ENCODE measurements at places on chromosomes 4 and X.
A peak's percentile ranks its signal among the peaks of the same experiment; 100 is the strongest.

DNA sequence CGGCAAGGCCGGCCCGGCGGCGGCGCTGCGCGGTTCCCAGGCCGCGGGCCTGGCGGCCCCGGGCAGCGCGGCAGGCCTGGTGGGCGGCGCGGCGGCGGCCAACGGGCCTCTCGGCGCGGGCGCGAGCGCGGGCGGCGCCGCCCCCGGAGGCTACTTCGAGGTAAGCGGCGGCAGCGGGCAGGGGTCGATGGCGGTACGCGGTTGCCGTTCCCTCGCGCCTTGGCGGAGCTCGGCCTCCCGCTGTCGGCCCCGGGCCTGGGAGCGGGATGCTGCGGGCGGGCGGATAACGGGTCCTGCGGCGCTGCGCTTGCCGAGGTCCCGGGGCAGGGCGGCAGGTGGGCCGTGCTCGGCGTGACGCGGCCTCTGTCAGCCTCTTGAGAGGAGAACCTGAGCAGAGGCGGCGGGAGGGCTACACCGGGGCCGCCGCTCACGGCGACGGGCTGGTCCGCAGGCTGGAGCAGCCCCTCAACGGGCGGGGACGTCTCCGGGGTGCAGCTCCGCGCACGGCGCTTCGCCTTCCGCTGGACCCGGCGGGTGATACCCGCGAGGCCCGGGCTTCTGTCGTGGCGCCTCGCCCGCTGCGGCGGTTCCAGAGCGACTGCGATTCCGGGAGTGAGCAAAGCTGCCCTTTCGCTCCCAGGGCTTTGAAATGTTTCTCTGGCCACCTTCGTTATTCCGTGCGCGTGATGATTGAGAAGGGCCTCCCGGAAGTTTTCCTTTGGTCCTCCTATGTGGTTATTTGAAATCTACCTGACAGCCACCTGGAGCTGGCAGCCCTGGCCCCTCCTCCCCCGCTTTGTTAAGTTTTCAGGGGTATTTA is 774 bp downstream of the FAM193A start:
- no peak for DNase-seq

DNA sequence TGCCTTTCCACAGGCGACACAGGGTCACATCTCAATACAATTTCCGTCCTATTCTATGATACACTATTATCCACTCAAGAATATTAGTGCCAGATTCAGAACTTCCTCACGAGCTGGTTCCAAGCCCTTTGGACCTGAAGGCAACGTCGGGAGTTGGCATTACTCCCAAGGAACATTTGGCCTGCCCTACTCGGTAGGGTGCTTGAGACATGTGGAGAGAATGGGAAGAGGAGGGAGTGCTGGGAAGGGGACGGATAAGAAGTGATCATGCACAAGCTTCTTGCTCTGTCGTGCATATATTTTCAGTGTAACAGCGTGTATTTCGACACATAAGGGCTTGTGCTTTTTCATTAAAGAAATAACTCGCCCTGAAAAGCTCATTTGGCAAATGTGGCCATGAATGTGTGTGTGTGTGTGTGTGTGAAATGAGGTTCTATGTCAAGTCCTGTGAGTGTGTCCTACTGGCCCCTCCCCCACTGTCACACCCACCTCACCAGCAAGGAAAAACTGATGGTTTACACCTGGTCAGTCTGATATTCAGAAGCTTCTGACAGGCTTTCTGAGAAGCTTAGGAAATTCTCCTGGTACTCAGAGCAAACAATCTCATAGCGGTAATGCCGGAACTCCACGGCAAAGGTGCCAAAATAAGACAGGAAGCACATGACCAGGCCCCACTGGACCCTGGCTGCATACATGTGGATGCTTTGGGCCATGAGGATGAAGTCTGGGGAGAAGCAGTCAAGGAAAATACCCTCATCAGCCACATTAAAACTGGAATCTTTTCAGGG is 54.8 kb downstream of the ENOPH1 start:
- DNase-seq = no peak

DNA sequence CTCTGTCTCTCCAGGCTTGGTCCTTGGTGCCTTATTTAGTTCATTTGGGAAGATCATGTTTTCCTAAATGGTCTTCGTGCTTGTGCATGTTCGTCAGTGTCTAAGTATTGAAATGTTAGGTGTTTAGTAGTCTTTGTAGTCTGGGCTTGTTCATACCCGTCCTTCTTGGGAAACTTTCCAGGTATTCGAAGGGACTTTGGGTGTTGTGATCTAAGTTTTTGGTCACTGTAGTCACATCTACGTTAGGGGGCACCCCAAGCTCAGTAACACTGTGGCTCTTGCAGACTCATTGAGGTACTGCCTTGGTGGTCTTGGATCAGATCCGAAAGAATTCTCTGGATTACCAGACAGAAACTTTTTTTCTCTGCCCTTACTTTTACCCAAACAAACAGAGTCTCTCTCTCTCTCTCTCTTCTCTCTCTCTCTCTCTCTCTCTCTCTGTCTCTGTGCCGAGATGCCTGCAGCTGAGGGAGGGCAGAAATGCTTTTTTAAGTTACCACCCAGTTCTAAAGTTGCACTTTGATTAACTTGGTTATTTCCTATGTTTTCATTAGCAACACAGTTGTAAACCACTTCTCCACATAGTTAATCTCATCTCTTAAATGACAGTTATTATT is 67.6 kb upstream of the SLC7A3 start:
- DNase-seq = peak; percentile 56

- no peak for DNase-seq
These were observed 5.9 kb downstream of the SMIM43 start for GRCh38 chr4:121758925-121759568.

DNA sequence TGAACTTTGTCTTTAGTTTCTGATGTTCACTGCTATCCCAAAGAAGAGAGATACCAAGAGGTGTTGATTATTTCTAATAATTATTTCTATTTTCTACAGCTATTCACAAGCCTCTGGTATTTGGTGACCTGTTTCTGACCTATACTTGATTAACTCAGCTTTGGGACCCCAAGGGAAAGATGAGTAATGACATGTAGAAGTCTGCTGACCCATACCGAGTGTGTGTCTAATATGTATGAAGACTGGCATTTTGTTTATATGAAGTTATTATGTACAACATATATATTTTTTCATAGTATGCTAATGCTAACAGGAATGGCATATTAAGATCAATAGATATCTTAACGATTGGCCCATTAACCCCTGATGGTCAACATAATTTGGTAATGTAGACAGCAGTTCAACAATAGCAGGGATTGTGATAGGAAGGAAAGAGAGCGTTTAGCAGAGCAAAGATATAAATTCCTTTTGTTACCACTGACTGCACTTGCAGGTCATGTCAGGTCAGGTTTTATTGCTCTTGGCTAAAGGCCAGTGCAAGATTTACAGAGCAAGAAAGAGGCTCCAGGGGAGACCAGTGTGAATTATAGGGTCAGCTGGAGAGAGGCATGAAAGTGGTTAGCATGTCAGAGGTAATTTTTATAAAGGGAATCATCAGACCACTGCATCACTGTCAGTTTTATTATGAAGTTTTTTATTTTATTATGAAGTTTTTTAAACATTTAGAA is 94.7 kb upstream of the DIPK2B start:
- DNase-seq = peak; percentile 54

GRCh38 chr4:111678479-111678878 is 466.8 kb upstream of the FAM241A start:
- peak; percentile 41 for DNase-seq

- no peak for DNase-seq
These were observed 1.1 kb upstream of the SPARCL1 start for GRCh38 chr4:87530229-87530628.

DNA sequence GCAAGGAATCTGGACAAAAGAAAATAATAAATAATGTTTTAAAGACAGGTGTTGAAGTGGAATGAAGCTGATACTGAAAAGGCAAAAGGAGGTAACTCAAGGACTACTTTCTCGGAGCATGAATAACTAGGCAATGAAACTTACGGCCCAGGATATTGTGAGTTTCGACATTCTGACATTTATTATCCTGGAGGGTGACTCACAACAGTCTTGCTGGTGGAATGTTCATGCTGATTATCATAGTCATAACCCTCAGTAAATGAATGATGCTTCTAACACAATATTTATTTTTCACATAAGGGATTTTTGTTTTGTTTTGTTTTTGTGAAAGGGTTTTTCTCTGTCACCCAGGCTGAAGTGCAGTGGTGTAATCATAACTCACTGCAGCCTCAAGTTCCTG is 147.0 kb upstream of the HPGD start:
- DNase-seq = peak; percentile 85

DNA sequence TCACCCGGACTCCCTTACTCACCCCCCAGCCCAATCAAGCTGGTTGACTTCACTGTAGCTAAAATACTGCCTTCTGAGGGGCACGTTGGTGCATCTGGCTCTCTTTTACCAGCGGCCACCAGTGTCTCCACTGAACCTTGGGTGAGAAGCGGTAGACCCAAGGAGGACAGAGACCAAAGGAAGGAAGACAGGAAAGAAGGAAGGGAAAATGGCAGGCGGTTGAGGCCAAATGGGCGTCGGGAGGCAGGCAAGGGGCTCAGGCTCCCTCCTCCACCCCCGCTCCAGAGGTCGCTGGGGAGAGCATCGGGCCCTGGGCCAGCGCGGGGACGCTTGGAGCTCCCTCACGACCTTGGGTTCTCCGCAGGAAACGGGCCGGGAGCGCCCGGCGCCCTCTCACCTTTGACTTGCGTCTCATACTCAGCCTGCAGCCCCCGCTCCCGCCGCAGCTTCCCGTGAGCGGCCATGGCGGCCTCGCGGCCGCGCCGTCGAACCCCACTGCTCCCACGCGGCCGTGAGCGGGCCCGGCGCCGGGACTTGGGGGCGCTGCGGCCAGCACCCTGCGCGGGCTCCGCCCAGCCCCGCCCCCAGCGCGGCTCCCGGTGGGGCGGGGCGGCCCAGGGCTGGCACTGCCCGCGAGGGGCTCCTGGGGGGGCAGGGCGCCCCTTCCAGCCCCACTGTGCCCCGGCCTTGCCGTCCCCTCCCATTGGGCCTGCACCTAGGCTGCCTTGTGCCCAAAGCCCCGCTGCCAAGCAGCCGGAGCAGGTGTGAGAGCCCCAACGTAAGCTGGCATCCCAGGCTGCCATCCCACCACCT is at the start of gene ARHGAP4:
TSS of gene ARHGAP4 (minus strand) at position 526 of the 813 bp plus-strand sequence. CDS start at position 464, 62 bp downstream.
- DNase-seq = no peak

DNA sequence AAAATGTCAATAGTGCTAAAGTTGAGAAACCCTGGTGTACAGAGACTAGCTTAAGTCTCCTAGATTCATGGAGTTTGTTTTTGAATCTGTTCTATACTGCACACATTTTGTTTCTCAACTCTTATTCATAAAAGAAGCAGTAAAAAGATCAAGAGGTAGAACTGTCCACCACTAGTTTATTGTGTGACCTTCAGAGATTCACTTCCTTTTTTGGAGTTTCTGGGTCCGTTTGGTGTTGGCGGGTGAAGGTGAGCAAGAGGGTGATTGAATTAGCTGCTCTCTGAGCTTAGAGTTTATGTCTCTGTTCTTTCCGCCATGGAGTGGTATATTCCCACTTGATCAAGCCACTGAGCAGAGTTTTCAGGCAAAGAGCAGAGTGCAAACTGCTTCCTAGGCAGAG is 21.4 kb upstream of the PLAC1 start:
- DNase-seq = no peak

DNA sequence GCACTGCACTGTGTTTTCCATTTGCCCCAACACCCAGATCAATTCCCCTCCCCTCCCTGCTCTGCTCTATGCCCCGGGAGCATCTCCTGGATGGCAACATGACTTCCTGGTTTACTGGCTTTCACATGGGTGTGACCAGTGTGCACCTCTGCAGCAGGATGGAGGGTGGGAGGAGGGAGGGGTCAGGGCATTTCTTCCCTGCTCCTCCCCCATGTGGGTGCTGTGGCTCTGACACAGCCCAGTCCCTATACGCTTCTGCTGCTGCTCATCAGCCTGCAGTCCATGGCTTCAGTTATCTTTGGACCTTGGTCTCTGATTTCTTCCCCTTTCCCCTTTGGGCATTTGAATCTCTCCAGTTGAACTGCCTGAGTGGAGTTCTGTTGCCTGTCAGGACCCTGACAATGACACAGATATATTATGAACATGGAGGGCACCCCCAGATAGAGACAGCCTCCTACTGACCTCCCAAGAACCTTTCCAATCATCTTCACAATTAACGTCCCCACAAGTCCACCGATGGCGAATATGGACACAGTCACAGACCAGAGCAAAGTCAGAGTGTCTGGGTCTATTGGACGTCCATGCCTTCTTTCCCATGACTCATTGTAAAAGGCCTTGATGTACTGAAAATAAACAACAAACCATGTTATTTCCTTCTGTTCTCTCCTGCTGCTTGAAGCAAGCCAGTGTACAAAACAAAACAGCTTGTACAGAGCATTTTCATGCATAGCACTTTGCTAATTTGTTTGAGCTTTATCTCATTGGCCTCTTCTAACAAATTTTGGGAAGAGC is 24.8 kb downstream of the SLC2A9 start:
- no peak for DNase-seq

DNA sequence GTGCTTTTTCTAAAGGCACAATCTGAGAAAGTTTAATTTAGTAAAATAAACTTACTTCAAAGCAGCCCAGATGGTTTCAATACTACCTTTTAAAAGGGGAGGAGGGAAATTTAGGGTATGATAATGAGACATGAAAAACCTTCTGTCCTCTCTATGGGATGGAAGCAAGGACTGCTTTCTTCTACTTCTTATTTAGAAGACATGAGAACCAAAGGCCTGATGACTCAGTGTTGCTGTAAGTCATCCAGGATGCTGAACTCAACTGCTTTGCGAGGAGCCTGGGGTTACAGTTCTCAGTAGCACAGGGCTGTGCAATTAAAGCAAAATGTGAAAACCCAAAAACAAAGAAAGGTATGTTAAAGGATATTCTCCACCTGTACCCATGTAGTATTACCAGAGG is 140.8 kb upstream of the EDNRA start:
- peak; percentile 68 for DNase-seq

GRCh38 chr4:17577665-17578481 is 875 bp downstream of the LAP3 start:
- DNase-seq = no peak

- peak; percentile 96 for DNase-seq
These were observed 158.2 kb upstream of the MAP3K15 start for GRCh38 chrX:19673375-19674040.

- DNase-seq = peak; percentile 41
These were observed 1.5 kb downstream of the ELF4 start for GRCh38 chrX:130108647-130109428.

DNA sequence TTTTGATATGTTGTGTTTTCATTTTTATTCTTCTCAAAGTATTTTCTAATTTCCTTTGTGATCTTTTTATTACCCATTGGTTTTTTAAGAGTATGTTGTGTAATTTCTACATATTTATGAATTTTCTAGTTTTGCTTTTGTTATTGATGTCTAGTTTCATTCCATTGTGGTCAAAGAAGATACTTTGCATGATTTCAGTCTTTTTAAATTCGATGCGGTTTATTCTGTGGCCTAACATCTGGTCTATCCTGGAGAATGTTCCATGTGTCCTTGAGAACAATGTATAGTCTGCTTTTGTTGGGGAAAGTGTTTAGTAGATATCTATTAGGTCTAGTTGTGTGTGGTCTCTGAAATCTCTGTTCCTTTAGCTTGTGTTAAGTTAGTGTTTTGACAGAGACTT is 46.2 kb downstream of the PPEF1 start:
- DNase-seq = peak; percentile 70

- DNase-seq = no peak
These were observed 127.5 kb upstream of the TLR3 start for GRCh38 chr4:185941461-185941860.

DNA sequence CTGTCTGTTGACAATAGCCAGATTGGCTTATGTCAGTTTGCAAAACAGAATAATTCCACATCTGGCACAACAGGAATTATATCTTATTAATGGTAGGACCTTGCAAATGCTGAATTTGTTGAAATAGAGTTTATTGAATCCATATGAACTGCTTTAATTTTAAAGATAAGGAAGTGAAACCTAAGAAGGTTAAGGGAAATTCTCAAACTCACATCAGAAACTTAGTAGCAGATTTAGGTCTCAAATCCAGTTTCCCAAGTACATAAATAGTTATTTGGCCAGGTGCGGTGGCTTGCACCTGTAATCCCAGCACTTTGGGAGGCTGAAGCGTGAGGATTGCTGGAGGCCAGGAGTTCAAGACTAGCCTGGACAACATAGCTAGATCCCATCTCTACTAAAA is 117.1 kb downstream of the HNRNPD start:
- no peak for DNase-seq

All from fibroblast of skin of scalp (primary cell).